ENCODE measurements at places on chromosomes 3 and 15. TPM values are rescaled to one million over a fixed set of nuclear protein-coding genes. Genes with fewer than 3 reads are reported as not detected.

SERF2 gene
- total RNA-seq, result 539 TPM

GRCh38 chr3:146709969-146710368, 104.8 kb upstream of the PLSCR5 start:
- no peak overlapping the region for H3K4me3 ChIP-seq
- H3K36me3 ChIP-seq, result no peaks in the 10 kb centered on the region
- DNase-seq, result no peak
- no peak overlapping the region for H3K27ac ChIP-seq
- no peaks in the 10 kb centered on the region for H3K4me1 ChIP-seq

DNA sequence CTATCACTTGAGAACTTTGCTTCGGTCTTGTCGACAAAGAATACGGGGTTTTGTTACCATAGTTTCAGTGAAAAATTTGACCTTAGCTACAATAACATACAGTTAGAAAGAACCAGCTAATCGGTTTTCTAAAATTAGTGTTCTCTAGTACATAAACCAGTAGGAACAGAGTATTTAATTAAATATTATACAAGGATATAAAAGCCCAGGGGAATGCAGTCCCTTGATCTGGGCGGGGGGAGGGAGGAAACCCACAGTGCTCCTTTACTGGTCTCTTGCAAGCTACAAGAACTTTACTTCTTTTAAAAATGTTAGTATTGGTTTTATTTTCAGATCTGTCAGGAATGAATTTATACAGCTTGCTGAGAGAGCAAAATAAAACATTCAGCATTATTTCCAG, 41.8 kb downstream of the ITPR1 start:
- peaks cover 6% of the 10 kb centered on the region for H3K27me3 ChIP-seq
- H3K36me3 ChIP-seq, result no peaks in the 10 kb centered on the region
- peaks cover 22% of the 10 kb centered on the region for H3K4me1 ChIP-seq
- no peak overlapping the region for H3K27ac ChIP-seq
- H3K4me3 ChIP-seq, result no peak overlapping the region

DNA sequence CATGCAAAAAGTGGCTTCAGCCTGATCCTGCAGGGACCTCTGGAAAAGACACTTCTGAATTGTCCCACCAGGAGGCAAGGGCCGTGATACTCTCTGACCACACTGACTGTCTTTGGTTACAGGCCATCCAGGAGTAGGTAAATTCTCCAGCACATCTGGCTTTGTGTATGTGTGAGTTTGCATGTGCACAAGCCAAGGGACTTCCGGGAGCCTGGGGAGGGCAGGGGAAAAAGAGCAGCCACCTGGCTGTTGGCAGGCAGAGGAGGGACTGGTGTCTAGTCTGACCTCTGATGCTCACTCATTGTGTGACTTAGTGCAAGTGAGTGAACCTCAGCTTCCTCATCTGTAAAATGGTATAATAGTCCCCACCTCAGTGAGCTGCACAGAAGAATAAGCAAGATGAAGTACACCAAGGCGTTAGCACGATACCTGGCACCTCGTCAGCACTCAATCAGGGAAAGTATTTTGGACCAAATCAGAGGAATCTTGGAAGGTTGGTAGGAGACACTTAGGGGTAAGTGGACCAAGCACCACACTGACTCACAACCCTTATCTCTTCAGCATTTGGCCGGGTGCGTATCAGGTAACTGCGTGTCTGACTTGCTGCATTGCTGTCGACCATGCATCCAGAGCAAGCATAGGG, 19.1 kb downstream of the KLHL6 start:
- no peak for DNase-seq
- no peaks in the 10 kb centered on the region for H3K36me3 ChIP-seq
- no peak overlapping the region for H3K4me3 ChIP-seq
- peaks cover 6% of the 10 kb centered on the region for H3K4me1 ChIP-seq

DNA sequence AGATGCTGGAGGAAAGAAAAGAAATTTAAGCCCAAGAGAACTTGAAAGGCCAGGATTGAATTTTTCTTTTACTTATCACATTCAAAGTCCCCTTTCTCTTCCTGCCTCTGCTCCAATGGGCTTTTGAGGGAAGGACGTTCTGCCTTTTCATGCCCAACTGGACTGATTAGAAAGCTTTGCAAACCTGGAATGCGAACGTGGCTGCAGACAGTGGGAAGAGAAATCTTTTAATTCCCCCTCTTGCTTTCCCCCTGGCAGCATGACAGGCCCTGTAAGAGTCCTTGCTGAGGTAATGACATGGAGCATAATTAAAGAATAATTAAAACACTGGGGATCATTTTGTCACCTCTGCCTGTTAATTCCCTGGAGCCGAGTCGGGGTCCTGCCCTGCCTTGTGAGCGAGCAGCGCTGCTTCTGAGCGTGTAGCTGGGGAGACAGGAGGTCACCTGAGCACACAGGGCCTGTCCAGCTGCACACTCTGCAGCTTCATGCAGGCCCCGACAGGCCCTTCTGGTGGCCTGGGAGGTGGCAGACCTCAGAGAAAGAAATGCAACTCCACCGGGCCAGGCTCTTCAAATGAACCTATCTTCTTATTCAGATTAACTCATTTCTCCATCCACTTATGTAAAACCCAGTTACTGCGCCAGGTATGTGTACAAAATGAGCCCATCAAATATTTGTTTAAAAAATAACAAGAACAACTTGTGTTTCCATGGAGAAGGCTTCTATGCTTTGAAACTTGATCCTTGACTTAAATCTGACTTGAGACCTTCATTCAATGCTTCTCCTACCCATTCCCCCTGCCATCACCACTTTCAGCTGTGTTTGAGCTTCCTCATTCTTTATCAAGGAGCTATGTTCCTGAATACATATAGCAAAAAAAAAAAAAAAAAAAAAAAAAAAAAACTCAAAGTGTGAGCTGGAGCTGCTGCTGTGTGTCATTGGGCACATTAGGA, 628.2 kb upstream of the CFAP20DC start:
- no peaks in the 10 kb centered on the region for H3K36me3 ChIP-seq
- no peak for DNase-seq
- peaks cover 15% of the 10 kb centered on the region for H3K27me3 ChIP-seq
- peak overlapping the region; percentile 18 for H3K27ac ChIP-seq

ALDH1A3 gene
- total RNA-seq, result not detected

STRA6 gene
- total RNA-seq, result 114 TPM

WNT5A gene
- 59.0 TPM for total RNA-seq

GRCh38 chr3:58216496-58217195, 5.9 kb upstream of the DNASE1L3 start:
- H3K27ac ChIP-seq, result no peak overlapping the region
- H3K27me3 ChIP-seq, result peaks cover 23% of the 10 kb centered on the region
- H3K36me3 ChIP-seq, result no peaks in the 10 kb centered on the region
- H3K4me3 ChIP-seq, result no peak overlapping the region
- peaks cover 6% of the 10 kb centered on the region for H3K4me1 ChIP-seq

DUOXA1 gene
- 5.8 TPM for total RNA-seq

GRCh38 chr15:83653639-83654378, at the start of gene ADAMTSL3:
Gene ADAMTSL3 (plus strand): TSS chr15:83654123. CDS start chr15:83655762, 1,639 bp downstream.
- H3K27ac ChIP-seq, result no peak within 1 kb of the TSS
- H3K36me3 ChIP-seq, result peaks cover 2% of the 10 kb centered on the region
- peaks cover 85% of the 10 kb centered on the region for H3K27me3 ChIP-seq

BLOC1S6 gene
- total RNA-seq, result 41.7 TPM

DNA sequence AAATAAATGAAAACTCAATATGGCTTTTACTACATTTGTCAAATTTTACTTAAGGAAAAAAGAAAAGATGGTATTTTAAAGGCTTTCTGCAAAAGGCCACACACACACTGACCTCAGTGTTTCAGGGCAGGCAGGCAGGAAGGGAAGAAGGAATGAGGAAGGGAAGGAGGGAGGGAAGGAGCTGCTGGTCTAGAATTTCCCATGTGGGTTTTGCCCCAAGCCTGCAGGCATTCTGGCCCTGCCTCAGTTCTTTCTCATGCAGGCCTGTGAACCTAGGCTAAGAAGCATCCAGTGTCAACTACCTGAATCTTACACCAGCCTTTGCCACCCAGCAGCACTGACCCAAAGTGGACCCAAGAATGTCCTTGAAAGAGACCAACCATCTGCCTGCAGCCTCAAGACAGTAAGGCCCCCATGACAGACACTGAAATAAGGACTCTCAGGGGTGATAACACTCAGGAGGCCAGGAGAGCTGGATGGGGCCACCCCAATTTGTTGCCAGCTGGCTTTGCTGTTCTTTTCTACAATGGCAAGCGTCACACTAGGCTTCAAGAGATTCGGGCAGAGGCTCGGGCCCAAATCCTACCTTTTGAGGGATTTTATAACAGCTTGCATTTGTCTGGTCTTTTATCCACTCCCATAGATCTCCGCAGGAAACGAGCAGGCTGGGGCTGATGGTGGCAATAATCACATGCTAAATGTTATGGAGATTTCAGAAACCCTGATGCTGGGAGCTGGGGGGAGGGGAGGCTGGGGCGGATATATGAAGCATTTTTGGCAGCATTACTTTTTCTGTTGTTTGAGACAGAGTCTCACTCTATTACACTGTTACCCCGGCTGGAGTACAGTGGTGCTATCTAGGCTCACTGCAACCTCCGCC, 51.4 kb downstream of the XXYLT1 start:
- peak overlapping the region; percentile 5 for H3K27ac ChIP-seq
- peaks cover 2% of the 10 kb centered on the region for H3K36me3 ChIP-seq

Measured in mesothelial cell of epicardium (in vitro differentiated cells).